ENCODE measurements at places on chromosomes 4 and X.

GRCh38 chr4:100289946-100290345 lies 99.7 kb upstream of the DDIT4L start:
- no peak for DNase-seq

DNA sequence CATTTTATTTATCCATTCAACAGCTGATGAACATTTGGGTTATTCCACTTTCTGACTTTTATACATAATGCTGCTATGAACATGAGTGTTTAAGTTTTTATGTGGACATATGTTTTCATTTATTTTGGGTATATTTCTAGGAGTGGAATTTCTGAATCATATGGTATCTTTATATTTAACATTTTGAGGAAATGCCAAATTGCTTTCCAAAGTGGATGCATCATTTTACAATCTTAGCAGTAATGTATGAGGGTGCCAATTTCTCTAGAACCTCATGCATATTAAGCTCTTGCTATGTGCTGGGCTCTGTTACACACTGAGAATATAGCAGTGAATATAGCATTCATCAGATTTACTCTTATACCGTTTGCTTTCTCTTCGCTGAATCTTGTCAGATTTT lies 983.7 kb downstream of the STIM2 start:
- DNase-seq = no peak

- DNase-seq = no peak
Measured at GRCh38 chrX:25020905-25021449, 5.2 kb upstream of the ARX start.

- peak; percentile 56 for DNase-seq
Measured at GRCh38 chr4:76896614-76897535, 1.1 kb downstream of the SOWAHB start.

DNA sequence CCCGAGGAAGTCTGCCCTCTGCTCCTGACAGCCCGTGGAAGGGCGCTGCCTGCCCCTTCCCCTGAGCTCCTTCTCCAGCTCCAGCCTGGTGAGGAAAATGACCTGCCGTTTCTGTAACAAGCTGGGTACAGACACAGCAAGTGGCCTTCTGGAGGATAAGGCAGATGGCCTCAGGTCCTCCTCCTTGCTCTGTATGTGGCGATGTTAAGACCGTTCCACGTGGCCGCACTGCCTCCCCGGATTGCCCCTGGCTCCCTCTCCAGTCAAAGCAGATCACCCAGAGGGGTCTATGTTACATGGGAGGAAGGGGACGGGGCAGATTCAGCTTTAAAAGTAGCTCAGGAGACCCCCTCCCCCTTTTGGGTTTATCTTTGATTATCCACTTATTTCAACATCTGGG lies 80.3 kb upstream of the GATB start:
- no peak for DNase-seq

- no peak for DNase-seq
Measured at GRCh38 chr4:57614257-57614932, 504.2 kb upstream of the IGFBP7 start.

- DNase-seq = no peak
Measured at GRCh38 chr4:97720869-97721432, 422.3 kb downstream of the STPG2 start.

DNA sequence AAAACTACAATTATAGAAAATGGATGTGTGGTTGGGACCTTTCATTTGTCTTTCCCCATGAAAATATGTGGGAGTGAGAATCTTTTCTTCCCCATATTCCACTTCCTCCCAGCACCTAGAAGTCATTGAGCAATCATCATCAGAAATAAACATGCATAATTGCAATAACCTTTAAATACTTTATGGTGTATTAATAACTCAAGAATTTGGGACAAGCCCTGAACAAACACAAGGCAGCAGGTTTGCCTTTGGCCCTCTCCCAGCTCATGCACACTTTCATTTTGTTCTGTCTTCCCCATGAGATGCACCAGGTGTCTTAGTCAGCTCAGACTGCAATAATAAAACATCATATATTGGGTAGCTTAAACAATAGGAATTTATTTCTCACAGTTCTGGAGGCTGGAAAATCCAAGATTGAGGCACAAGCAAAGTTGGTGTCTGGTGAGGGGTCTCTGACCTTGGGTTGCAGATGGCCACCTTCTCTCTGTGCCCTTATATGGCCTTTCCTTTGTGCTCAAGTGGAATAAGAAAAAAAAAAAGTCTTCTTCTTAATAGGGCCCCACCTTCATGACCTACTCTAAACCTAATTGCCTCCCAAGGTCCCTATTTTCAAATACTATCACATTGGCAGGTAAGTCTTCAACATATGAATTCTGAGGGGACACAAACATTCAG lies 34.7 kb upstream of the TMEM184C start:
- no peak for DNase-seq

DNA sequence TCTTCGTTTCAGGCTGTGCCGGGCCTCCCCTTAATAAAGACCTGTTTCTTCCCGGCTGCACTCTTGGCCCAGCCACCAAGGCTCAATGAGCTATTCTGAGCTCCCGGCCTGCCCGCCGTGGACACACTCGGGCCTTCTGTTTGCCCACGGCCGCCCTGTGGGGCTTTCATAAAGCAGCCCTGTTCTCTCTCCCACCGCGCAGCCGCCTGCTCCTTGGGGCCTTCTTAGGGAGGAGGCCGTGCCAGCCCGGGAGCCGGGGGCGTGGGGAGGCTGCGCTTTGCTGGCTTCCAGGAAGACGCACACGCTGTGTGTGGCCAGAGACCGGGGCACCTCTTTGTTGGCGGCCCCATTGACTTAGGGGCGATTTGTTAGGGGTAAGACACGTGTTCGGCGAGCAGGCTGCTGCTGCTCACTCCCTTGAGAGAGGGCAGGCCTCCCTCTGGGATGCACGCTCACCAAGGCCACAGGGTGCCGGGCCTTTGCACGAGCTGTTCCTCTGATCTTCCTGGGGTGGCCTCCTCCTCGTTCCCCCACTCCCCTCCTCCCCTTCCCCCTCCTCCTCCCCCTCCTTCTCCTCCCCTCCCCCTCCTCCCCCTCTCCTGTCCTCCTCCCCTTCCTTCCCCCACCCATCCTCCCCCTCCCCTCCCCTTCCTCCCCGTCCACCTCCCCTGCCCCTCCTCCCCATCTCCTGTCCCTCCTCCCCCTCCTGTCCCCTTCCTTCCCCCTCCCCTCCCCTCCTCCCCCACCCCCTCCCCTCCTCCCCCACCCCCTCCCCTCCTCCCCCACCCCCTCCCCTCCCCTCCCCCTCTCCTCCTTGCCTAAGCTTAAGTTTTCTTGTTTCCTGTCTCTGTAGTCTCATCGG lies 11.3 kb downstream of the BLOC1S4 start:
- DNase-seq = peak; percentile 68

GRCh38 chr4:142715727-142716126 lies 130.4 kb downstream of the INPP4B start:
- DNase-seq = no peak

DNA sequence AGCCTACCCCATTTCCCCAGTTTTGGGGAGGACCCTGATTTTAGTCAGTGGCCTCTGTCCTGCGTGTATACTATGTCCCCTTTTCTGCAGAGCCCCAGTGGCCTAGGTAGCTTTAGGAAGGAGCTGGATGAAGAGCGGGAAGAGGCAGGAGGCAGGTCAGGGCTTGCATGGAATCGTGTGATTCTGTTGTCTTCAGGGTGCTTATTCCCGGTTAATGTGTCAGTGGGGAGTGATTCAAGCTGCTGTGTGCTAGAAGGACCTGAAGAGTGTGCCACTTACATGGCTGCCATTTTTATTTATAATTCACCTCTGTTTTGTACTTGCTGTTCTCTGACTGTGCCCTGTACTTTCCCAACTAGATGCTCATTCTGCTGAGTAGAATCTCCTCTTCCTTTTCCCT lies 127.3 kb upstream of the AMOT start:
- DNase-seq = no peak

DNA sequence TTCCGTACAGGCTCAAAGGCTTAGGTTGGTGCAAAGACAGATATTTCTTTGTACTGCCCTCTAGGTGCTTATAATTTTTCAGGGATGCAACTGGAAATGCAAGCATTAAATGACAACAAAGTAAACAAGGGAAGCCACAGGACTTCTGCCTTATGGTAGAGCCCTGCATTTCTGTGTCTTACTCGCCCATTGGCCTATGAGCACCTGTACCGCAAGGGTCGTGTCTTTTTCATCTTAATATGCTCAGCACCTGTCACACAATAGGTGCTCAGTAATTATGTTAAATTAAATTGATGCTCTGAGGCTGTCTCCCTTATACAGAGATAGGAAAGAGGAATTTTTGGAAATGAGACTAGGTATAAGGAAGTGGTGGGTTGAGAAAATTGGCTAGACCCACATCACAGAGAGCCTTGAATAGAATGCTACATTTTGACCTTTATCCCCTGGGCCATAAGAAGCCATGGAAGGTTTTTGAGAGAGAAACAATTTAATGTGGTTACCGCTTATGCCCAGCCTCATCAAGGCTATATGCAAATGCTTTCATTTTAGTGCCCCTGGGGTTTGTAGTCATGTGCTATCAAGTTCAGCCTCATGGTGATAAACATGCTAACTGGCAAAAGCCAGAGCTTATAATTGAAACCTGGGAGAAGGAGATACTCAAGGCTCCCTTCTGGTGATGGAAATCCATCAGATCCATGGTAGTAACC lies 16.3 kb downstream of the VSIG4 start:
- DNase-seq = no peak

DNA sequence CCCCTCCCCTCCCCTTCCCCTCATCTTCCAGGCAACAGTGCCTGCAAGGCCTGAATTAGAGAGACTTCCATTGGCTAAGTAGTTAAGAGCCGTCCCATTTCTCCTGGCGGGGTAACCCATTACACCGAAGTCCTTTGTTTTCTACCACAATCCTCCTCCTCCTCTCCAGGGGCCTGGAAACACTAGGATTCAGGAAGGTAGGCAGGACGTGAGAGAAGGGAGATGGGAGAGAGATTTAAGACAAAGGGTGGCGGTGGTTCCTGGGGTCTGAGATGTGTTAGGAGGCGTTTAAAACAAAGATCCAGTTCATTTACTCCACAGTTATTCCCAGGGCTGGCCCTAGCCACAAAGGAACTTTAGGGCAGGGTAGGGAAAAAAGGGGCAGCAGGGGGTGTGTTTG lies 28.0 kb downstream of the NYX start:
- no peak for DNase-seq

DNA sequence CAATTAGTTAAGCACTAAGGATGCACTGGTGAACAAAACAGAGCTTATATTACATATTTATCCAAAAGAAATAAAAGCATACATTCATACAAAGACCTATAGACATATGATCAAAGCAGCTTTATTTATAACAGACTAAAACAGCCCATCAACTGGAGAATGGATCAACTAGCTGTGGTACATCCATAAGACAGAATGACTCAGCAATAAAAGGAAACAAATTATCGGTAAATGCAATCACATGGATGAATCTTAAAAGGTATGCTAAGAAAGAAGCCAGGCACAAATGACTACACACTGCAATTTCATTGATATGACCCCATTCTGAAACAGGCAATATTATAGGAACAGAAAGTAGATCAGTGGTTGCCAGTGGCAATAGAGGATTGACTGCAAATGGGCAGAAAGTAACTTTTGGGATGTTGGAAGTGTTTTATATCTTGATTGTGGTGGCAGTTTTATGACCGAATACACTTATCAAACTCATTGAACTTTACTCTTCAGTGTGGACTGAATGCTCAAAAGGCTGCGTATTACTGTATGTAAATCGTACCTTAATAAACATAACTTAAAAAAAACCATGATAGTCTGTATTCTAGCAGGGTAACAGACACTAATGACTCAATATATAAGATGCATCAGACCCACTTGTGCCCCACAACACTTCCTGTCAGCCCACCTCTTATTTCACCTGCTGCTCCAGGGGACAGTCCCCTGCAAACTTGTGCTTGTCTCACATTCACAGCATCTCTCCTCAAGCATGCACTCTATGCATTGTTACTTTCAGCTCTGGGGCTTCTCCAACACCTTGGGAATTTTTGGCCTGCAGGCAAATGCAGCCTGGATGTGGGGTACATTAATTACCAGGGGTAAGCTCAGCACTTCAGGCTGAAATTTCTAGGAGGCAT lies 59.1 kb downstream of the MID1IP1 start:
- DNase-seq = no peak

DNA sequence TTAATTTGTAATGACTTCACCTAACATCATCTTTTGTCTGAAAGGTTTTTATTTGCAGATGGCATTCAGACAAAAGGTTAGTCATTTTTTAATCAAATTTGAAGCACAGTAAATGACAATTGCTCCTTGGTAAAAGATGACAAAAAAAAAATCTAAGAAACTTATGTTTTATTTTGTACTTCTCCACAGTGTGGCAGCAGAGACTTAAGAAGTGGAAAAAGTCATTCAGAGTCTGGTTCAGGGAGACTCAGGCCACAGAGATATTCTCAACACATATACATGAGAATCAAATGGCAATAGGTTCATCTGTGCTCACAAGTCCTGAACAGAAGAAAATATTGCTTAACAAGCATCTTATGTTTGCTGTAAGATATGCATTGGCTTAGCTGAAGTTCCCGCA lies 436.2 kb downstream of the KCNIP4 start:
- DNase-seq = no peak

GRCh38 chrX:139563251-139563650 lies 32.7 kb downstream of the F9 start:
- no peak for DNase-seq

DNA sequence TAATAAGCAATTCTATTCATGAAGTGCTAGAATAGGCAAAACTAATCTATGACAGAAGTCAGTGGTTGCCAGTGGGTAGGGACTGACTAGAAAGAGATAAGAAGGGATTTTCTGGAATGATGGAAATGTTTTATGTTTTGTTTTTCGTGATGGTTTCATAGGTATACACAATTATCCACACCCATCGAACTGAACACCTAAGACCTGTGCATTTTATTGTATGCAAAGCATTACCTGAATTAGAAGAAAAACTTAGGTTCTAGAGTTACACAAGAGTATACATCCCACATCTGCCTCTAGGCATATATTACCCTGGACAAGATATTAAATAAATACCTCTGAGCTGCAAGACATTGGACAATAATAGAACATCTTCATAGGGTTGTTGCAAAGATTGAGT lies 205.2 kb downstream of the SOWAHB start:
- no peak for DNase-seq

DNA sequence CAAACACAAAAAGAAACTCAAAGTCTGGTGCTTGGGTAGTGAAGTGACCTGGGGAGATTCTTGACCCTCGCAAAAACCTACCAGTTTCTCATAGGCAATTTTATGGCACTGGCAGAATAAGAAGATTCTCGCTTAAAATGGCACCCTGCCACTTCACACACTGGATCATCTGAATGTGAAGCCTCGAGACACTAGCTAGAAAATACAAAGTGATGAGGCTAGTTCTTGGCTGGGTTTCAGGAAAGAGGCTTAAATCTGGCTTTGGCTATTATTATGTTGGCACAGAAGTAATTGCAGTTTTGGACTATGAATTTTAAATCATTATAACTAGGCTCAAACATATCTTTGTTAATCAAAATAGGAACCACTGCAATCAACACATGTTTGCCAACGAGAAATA lies 634.7 kb upstream of the BOD1L1 start:
- no peak for DNase-seq

- DNase-seq = no peak
Measured at GRCh38 chr4:141705048-141705746, 68.8 kb downstream of the IL15 start.

- DNase-seq = peak; percentile 70
Measured at GRCh38 chr4:184096561-184097240, 121.0 kb downstream of the ENPP6 start.
